Globus pallidus (tissue), 1 donor: ENCODE measurements at places on chromosomes 7 and 10.

DNA sequence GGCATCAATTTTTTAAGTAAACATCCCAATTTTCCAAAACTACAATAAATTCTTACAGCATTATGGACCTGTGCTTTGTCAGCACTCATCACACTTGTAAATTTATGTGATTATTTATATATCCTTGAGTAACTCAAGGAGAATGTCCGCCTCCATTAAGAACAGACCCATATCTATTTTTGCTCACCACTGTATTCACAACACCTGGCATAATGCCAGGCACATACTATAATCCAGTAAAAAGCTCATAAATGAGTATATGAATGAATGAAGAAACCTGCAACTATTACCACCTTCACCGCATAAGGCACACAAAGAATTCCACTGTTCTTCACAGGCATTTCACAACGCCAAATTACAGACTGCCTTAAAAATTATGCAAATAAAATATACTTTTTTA is 46.9 kb downstream of the MINDY3 start:
- DNase-seq = no peak

GRCh38 chr7:132420527-132420926 is 155.7 kb downstream of the PLXNA4 start:
- DNase-seq = no peak

DNA sequence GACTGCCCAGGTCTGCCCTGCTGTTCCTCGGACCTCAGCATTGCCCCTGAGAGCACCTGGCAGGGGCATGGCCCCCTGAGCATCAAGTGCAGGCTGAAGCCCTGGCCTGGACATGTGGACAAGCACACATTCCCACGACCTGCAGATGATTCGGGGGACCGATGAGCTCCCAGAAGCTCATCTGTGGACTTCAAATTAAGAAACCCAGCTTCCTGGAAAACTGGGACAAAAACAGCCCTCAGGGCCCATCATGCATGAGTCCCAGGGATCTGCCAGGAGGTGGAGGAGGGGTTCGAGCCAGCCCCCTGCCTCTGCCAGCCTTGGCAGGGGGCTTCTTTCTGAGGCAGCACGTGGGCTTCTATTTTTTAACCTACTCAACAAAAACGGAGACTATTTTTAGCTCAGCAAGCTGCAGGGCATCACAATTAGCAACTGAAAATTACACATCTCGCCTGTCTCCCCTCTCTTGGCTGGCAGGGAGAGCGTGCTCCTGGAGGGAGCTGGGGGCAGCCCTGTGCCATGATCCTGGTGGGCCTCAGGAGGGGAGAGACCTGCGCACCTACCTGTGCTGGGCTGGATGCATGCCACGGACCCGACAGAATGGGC is 51.8 kb downstream of the RASGEF1A start:
- DNase-seq = peak; percentile 42

GRCh38 chr7:127665922-127666321 is 13.9 kb downstream of the SND1 start:
- no peak for DNase-seq

GRCh38 chr7:128131731-128132130 is 100.5 kb upstream of the LRRC4 start:
- no peak for DNase-seq

GRCh38 chr7:19268737-19269136 is 123.5 kb upstream of the FERD3L start:
- no peak for DNase-seq

DNA sequence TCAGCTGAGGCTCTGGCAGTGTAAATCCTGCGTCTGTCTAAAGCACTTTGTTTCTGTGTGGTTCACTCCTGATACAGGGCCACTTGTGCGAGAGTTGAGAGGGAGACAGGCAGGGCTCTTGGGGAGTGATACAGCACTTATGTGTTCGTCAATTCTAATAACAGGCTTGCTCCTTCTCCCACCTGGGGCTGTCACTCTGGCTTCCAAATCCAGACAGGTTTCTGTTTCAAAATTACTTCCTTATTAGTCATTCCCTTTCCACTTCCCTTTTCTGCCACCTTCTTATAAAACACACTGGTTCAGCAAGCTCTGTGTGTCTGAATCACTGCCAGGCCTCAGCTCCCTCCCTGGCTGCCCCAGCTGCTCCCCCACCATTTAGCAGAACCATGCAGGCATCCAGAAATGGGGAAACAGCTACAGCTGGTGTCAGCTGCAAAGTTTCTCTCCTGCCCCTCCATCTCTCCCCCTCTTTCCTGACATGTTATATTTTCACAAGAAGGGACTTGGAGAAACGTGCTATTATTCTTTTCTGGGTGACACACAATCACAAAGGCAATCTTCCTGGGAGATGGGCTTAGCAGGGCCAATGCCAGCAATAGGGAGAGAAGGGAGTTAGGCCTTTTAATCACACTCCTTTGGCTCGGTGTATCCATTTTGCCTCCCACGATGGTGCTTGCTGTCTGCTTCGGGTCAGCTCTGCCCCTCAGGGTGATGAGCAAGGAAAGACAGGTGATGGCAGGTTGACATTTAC is 58.4 kb upstream of the ZNRF2 start:
- DNase-seq = peak; percentile 75

GRCh38 chr7:148623586-148624282 is 33.2 kb downstream of the C7orf33 start:
- DNase-seq = no peak

DNA sequence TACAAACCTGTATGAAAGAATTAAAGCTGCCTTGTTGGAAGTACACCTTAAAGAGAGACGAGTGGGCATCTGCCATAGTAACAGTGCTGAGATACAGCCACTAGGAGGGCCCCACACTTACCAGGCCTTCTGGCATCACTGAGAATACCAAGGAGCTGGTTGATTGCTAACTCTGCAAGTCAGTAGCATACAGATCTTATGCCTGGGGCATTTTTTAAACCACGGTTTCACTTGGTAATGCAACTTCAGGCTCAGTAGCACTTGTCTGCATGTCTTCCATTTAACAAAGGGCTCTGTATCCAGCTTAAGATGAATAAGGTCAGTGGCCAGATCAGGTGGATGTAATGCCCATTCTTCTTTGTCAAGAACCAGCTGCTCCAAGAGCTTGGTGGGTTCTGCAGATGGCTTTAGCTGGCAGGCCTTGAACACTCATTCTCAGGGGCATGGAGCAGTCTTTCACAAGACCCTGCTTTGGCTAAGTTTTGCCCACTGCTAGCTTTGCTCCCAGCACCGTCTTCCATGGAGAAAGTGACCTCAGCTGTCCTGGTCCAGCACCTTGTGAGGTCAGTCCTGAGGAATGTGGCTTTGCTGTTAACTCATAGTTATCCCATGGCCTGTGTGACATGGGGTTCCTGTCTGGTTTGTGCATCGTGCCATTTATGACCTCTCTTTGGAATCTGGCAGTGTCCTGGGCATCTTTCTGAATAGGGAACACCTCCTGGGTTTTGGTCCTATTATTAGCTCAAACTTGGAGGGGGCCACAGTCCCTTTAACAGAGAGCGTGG is 68.1 kb downstream of the BMPER start:
- DNase-seq = no peak

- no peak for DNase-seq
Measured at GRCh38 chr10:101397140-101397539, 43.2 kb downstream of the BTRC start.

- no peak for DNase-seq
Measured at GRCh38 chr7:106365252-106366005, 80.6 kb upstream of the NAMPT start.

DNA sequence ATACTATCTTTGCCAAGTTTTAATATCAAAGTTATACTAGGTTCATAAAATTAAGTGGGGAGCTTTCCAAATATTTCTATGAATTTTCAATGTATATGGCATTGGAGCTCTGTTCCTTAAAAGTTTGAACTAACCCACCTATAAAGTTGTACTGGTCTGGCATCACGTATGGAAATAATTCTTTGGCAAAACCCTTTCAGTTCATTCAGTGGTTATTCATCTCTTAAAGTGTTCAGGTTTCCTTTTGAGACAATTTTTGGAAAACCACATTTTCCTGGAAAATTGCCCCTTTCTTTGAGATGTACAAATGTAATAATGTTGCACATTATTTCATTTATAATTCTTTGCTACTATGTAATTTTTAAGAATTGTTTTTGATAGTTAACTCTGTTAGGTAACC is 62.5 kb upstream of the INPP5A start:
- no peak for DNase-seq

DNA sequence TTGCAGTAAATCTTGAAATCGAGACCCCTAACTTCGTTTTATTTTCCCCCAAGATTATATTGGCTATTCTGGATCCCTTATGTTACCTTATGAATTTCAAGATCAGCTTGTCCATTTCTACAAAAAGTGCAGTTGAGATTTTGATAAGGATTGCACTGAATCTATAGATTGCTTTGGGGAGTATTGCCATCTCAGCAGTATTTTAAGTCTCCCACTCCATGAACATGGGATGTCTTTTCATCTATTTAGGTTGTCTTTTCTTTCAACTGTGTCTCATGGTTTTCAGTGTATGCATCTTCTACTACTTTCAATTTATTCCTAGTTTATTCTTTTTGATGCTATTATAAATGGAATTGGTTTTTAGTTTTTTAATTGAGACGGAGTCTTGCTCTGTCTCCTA is 89.6 kb downstream of the EZH2 start:
- DNase-seq = no peak

- peak; percentile 93 for DNase-seq
Measured at GRCh38 chr7:131431289-131431688, 103.6 kb downstream of the MKLN1 start.

DNA sequence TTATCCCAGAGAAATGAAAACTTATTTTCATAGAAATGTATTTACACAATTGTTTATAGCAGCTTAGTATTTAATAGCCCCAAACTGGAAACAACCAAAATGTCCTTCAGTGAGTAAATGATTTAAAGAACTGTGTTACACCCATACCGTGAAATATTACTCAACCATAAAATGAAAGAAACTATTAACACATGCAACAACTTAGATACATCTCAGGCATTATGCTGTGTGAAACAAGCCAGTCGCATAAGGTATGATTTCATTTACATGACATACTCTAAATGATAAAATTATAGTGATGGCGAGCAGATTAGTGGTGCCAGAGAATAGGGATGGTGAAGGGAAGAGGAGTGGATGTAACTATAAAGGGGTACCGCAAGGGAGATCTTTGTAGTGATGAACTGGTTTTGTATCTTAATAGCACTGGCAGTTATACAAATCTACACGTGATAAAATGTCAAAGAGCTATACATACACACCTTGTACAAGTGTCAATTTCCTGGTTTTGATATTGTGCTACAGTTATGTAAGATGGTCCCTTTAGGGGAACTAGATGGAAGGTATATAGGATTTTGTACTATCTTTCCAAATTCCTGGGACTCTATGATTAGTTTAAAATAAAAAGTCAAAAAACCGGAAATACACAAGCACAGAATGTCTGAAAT is 40.5 kb downstream of the MACC1 start:
- no peak for DNase-seq

DNA sequence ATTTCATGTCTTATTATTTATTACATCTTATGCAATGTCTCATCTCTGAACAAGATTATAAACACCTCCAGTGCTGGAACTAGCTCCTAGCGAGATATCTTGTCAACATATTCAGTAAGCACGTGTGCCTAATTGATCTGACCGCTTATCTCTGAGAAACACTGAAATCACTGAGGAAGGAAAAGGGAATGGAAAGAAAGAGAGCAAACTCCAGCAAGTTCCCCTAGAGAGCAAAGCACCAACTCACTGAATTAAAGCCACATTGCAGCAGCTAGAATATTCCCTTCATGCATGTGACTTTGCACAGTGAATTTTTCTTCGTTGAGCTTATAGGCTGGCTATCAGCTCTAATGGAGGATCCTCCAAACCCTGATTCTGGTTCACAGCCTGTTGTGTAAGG is 177.1 kb upstream of the FRMD4A start:
- DNase-seq = no peak

- DNase-seq = no peak
Measured at GRCh38 chr7:79778786-79779770, 325.6 kb upstream of the MAGI2 start.

- DNase-seq = no peak
Measured at GRCh38 chr7:22718200-22718711, 8.7 kb upstream of the IL6 start.

DNA sequence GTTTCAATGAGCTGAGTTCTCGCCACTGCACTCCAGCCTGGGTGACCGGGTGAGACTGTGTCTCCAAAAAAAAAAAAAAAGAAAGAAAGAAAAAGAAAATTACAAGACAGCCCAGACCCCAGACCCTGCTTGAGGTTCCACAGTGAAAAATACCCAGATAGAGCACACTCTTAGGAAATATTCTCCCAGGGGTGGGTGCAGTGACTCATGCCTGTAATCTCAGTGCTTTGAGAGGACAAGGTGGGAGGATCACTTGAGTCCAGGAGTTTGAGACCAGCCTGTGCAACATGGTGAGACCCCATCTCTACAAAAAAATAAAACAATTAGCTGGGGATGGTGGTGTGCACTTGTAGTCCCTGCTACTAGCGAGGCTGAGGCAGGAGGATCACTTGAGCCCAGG is 41.1 kb upstream of the GTF2IRD1 start:
- DNase-seq = no peak

GRCh38 chr10:113241599-113242360 is 291.7 kb downstream of the TCF7L2 start:
- DNase-seq = no peak

- peak; percentile 45 for DNase-seq
Measured at GRCh38 chr10:96765406-96766240, 45.3 kb upstream of the PIK3AP1 start.

- peak; percentile 12 for DNase-seq
Measured at GRCh38 chr10:7857262-7857661, 39.0 kb downstream of the TAF3 start.

DNA sequence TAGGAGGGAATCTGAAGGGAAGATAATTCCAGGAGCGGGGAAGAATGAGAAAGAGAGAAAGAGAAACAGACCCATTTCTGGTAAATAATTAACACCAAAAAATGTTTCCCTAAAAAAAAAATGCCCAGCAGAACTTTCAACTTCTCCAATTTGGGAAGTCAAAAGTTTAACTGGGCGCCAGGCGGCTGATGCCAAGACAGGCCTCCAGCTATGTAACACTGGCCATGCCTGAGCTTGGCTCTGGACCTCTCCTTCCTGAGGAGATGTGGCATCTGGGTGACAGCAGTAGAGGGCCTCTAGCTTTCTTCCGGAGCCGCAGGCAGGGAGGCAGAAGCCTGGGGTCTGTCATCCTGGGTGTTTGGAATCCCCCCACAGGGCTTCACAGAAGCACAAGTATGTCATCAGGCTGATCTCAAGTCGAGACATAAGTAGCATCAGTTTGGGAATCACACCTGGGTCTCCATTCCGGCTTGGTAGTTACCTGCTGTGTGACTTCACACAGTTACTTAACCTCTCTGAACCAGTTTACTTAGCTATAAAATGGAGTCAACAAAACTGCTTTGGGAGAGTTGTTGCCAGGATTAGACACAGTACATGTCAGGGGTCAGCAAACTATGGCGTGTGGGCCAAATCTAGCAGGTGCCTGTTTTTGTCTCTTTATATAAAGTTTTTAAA is 50.5 kb upstream of the TCF7L2 start:
- no peak for DNase-seq

DNA sequence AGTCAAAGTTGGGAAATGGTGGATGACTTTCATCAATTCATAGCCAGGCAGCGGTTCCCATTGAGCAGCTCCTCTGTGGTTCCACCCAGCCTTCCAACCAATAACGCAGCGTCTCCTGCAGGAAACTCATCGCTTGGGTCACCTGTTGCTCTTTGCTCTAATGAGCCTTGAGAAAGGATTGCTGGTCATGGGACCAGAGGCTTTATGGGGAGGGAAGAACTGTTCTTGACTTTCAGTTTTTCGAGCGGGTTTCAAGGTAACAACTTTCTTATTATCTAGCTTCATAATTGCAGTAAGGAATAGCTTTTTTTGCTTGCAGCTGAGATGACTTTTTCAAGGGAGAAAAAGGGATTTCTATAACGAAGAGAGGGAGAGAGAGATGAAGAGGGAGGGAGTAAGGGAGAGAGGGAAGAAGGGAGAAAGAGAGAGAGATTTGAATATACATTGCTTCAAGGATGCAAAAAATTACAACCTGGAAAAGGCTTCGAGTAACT is 405 bp upstream of the ENTPD1 start:
- peak; percentile 29 for DNase-seq
